Stimulated activated CD8-positive, alpha-beta memory T cell treated with anti-CD3 and anti-CD28 coated beads, Interleukin-7, amount 100 ng/mL, for 4 hours (primary cell): ENCODE measurements at places on chromosomes 5 and 9.

DNA sequence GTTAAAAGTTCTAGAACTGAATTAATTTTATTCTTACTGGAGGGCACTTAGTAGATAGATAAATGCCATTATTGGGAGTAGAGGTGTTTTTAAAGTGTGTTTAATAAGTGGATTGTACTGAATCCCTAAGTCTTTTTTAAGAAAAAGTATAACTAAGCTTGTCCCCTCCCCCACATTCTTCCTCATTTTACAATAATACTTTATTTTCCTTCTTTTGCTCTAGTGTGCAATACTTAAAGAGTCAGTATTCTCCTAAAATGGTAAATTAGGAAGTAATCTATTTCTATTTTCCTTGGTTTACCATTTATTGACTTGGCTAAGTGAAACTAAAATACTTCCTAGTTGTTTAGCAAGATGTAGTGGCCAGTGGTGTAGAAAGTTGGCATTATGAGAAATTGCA is 11.6 kb downstream of the UBLCP1 start:
- DNase-seq: no peak

DNA sequence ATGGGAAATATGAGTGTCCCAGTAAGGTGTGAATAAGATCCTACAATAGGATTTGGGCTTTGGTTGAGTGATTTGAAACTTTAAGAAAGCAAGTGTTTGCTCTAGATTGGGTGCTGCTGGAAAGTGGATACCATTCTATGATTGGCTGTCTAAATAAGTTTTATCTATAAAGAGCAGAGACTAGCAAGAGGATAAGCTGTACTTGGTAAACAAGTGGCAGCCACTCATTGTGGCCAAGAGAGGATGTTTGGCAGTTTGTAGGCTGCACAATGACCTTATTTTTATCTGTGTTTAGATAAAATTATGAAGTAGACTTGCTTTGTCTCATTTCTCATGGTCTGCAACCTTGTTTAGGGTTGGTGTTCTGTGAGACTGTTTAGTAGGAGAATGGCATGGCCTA is 341.6 kb upstream of the PIK3R1 start:
- DNase-seq: no peak

DNA sequence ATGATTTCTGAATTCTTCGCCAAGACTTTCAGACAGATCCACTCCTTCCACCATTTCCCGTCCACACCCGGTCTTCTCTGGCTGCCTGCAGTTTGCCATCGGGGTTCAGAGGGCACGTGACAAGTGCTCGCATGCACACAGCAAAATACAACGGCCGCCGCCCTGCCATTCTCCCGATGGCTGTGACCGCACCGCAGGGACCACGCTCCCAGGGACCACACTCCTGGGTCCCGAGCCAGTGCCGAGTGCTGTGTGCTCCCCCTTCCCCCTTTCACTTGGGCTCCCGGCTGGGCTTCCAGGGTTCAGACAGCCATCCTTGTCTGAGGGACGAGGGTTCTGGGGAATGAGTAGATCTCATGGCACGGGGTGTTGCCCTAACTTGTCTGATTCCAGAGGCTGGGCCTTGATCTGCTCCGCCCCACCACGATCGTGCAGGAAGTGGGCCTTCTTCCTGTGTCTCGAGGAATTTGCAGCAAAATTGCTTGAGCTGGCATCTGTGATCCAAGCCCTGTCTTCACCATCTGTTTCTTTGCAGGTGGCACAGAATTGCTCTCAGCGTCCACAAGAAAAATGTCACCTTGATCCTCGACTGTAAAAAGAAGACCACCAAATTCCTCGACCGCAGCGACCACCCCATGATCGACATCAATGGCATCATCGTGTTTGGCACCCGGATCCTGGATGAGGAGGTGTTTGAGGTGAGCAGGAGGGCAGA is 59.2 kb downstream of the COL5A1 start:
- DNase-seq: no peak

DNA sequence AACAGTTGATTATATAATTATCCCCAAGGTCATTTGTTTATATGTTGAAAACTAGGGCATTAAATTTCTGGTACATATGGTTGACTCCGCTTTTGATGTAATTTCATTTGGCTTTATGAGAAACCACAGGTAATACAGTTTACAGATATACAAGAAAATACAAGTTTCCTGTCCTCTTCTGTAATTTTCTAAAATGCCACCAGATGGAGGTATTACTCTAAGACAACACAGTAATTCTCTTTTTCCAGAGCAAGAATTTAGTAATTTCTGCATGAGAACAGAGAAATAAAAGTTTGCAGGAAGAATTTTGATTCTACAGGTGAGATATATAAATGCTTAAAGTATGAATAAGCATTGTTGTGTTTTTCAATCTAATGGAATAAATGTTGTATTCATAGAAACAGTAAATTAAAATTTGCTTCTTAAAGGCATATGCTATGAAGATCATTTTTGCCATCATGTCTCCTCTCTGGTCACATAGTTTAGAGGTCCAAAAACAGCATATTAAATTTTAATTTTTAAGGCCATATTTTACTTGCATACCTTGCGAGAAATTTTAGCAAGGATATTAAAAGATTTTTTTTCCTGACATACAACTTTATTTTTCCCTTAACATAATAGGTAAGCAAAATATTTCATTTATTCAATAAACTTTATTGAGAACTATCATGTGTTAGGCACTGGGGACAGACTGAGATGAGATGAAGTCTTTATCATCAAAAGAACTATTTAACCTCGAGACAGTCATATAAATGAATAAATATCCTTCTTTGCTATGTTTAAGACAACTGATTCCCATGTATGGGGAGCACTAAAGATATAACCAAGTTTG is 22.7 kb downstream of the CHD1 start:
- DNase-seq: no peak

GRCh38 chr5:55533521-55534435 is 986 bp downstream of the PLPP1 start:
- no peak for DNase-seq

DNA sequence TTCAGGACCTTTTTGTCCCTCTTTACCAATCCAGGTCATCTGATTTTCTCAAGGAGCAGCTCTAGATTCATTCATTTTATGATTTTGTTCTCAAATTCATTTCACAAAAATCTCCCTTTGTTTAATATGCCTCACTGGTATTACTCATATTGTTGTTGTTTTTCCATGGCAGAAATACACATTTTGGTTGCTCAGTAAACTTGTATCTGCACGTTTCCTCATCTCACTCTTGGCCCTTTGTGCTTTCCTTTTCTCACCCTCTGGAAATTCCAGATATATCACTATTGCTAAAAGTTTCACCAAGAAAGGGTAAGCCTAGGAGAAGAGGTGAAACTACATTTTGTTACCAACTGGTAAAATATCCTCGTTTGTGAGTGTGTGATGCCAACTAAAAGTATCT is 14.8 kb downstream of the ASPN start:
- DNase-seq: no peak

DNA sequence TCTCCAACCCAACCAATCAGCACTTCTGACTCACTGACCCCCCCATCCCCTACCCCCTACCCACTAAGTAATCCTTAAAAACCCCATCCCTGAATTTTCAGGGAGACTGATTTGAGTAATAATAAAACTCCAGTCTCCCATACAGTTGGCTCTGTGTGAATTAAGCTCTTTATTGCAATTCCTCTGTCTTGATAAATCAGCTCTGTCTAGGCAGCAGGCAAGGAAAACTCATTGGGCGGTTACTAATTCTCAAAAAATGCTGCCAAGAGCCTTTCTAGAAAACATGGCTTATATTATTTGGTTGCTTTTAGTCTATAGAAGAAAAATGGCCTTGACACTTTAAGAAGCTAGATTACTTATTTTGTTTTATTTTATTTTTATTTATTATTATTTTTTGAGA is 131.7 kb downstream of the SUSD1 start:
- no peak for DNase-seq
